ENCODE measurements at places on chromosomes 7 and 10. TPM values are rescaled to one million over a fixed set of nuclear protein-coding genes. Genes with fewer than 3 reads are reported as not detected.

Gene ELAPOR2
- 42.9 TPM for total RNA-seq

GRCh38 chr7:157797361-157797760 lies 460.6 kb downstream of the DNAJB6 start:
- DNase-seq = no peak

- no peak for DNase-seq
Observed at GRCh38 chr10:121514141-121514865, 83.9 kb downstream of the FGFR2 start.

- DNase-seq = no peak
Observed at GRCh38 chr10:3538656-3539531, 246.1 kb downstream of the KLF6 start.

DNA sequence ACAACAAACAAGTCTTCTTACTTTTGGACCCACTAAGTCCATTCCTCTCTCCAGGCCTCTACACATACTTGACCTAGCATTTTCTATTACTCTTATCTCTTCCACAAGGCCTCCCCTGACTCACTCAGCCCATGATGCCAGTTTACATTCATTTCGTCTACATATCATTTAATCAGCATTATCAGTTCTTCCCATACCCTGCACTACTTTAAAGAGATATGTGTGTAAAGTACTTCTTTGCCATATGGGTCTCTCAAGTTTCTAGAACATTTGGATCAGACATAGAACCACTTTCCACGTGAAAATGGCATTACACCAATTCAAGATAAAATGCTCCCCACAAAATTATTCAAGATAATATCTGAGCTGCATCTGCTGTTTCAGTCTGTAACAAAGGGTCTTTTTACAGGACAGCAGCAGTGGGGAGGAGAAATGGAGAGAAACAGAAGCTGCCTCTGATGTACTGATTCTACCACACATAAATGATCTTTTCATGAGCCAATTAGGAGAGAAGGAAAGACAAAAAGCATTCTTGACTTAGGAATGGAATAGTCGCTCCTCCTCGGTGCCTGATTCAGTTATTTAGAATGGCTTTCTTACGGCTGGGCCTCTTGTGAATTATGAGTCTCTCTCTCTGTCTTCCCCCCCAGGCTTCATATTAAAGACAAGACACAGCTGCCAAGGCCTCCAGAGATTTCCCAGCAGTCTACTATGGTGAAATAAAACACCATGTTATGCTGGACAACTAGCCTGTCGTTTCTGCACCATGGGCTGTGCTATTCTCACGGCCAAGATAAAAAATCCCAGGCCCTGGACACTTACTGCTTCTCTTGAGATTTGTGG lies 46.9 kb upstream of the SEPTIN7 start:
- DNase-seq = no peak

Gene FBXL13
- 2.5 TPM for total RNA-seq

- peak; percentile 27 for DNase-seq
Observed at GRCh38 chr7:158861004-158861787, 4.8 kb downstream of the DYNC2I1 start.

GRCh38 chr7:5494683-5495561 lies 71.3 kb upstream of the TNRC18 start:
- peak; percentile 94 for DNase-seq

GRCh38 chr10:2921956-2922680 lies 145.2 kb upstream of the PFKP start:
- DNase-seq = peak; percentile 25

GRCh38 chr10:58158806-58159205 lies 108.9 kb downstream of the IPMK start:
- no peak for DNase-seq

Gene OR2A1
- total RNA-seq = 0.10 TPM

DNA sequence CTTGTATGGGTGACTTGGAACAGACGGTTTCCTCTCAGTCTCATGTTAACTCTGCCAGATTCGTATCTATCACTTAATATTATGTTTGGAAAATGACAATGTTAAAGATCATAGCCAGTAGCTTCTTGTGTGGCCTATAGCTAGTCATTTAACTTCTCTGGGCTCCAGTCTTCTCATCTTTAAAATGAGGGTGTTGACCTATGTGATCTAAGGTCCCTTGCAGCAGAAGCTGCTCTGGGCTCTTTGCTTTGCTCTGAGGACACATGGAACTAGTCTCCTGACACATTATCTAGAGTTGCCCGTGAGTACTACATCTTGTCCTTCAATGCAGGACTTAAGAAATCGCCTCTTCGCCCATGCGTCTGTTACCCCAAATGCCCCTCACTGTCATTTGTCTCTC lies 93.1 kb downstream of the TMEM178B start:
- DNase-seq = no peak

DNA sequence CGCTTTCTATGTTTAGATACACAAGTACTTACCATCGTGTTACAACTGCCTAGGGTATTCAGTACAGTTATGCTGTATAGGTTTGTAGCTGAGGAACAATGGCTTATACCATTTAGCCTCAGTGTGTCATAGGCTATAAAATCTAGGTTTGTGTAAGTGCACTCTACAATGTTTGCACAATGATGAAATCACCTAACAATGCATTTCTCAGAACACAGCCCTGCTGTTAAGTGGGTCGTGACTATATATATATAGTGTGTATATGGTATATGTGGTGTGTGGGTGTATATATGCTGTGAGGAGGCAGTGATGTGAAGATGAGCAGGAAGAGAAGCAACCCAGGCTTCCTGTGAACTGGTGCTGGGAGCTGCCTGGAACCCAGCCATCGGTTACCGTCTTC lies 65.6 kb upstream of the MKI67 start:
- no peak for DNase-seq

Gene TMEM236
- 0.03 TPM for total RNA-seq

Gene NSMCE4A
- total RNA-seq = 74.6 TPM

GRCh38 chr10:73837072-73837471 lies 25.7 kb upstream of the NDST2 start:
- DNase-seq = no peak

Gene STEAP4
- total RNA-seq = not detected

Gene TEX36
- total RNA-seq = not detected

- DNase-seq = no peak
Observed at GRCh38 chr10:87782721-87783120, 35.3 kb downstream of the ATAD1 start.

Gene PPP1R17
- 0.52 TPM for total RNA-seq

Gene HHEX
- total RNA-seq = 0.39 TPM

DNA sequence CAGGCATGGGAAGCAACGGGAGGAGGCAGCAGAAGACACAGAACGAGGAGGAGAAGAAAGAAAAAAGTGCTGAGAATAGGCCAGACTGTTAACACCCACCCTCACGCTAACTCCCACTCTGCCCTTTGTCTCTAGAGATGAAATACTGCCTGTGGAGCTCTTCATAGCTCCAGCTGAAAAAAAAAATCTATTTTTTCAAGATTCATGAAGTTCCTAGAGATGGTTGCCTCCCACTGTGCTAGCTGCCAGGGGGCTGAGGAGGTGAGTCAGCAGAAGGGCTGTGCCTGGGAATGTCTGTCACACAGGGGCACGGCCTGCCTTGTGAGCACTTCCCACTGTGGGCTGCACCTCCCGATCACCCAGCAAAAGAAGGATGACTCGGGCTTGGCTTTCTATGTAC lies 144.5 kb downstream of the RNF216 start:
- DNase-seq = no peak

- DNase-seq = no peak
Observed at GRCh38 chr7:42208572-42208971, 28.4 kb downstream of the GLI3 start.

DNA sequence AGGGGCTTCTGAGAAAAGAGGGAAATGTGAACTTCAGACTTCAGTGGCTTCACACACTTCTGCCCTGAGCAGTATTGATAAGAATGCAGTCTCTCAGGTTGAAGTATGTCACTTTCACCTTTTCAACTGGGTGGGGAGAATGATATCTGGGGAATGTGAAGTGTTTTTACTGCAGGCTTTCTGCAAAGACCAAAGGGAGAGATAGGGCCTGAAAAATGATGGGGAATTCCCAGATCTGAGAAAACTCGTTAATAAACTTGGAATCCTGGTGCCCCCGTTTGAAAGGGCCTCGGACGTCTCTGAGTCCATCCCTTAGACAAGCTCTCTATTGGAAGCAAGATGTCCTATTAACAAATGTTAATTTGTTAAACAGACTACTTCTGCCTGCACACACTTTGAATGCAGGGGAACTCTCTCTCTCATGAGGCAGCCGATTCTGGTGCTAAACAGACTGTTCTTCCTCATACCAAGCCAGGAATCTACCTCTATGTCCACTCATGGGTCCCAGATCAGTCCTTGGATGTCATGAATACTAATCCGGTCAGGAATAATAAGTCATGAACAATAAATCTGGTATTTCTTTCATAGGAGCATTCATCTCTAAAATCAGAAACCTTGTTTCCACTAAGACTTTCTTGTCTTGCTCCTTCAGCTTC lies 193.6 kb downstream of the JCAD start:
- no peak for DNase-seq

Measured in GM23338 (cell line).